Epithelial cell of proximal tubule (primary cell): ENCODE measurements at places on chromosomes 16 and 17. TPM values are rescaled to one million over a fixed set of nuclear protein-coding genes. Genes with fewer than 3 reads are reported as not detected.
A peak's percentile ranks its signal among the peaks of the same experiment; 100 is the strongest.

Gene ANKS4B
- total RNA-seq: not detected in 2 replicates

Gene SPATA22
- 0.07 TPM in 1 of 2 replicates, not detected in the other for total RNA-seq

Gene FNDC8
- total RNA-seq: not detected in 2 replicates

Gene CBFA2T3
- 0.86 TPM in 1 of 2 replicates, not detected in the other for total RNA-seq

DNA sequence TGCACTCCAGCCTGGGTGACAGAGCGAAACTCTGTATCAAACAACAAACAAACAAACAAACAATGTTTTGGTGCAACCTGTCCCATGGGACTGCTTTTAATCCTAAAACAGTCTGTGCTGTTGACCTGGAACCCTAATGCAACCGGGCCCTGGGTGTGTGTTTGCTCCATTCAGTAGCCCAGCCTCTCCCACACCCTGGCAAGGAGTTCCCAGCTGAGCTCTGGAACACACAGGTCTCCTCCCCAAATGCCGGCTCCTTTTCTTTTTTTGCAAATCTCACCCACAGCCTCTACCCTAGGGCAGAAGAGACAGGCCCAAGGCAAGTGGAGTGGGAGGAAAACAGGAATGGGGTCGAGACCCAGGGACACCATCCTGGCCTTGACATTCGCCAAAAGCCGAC, 29.8 kb upstream of the RASD1 start:
- DNase-seq: no peak

GRCh38 chr17:4520060-4520893, 21.6 kb downstream of the SPNS2 start:
- DNase-seq: no peak

GRCh38 chr16:825341-826061, 25.0 kb upstream of the GNG13 start:
- no peak for DNase-seq

DNA sequence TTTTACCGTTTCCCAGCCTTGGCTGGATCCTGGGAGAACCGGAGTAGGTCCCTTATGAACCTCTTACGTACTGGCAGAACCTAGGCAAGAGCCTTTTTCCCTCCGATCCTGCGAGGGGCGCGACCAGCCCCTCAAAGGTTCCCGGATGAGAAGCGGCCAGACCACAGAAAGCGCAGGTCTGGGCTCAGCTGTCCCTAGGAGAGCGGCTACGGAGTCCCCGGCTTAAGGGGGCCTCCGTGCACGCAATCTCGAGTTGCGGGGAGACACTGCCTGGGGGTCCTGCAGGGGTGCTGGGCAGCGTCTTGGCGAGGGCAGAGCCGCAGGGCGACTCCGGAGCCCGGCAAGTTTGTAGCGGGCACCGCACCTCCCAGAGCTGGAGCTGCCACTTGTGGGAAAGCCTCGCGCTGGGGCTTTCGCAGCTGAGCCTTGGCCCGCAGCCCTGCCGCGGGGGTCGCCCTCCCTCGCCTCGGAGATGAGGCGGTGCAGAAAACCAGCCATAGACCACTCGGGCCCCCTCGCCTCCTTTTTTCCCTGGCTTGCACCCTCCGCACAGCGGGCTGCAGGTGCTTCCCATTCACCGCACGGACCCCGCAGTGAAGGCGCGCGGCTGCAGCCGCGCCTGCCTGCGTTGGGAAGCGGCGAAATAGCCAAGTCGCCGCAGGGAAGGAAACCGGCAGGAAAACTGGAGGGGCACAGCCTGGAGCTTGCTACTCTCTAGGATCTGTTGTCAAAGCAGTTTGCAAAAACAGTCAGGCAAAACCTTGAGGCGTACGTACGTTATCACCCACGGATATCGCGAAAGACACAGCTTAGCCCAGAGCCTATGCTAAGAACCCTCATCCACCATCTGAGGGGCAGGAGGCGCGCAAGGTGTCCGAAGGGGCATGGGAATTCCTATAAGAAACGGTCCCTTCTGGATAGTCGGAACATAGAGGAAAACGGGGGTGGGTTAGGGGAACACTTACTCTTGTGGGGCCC, 834 bp downstream of the CDH8 start:
- DNase-seq: no peak

DNA sequence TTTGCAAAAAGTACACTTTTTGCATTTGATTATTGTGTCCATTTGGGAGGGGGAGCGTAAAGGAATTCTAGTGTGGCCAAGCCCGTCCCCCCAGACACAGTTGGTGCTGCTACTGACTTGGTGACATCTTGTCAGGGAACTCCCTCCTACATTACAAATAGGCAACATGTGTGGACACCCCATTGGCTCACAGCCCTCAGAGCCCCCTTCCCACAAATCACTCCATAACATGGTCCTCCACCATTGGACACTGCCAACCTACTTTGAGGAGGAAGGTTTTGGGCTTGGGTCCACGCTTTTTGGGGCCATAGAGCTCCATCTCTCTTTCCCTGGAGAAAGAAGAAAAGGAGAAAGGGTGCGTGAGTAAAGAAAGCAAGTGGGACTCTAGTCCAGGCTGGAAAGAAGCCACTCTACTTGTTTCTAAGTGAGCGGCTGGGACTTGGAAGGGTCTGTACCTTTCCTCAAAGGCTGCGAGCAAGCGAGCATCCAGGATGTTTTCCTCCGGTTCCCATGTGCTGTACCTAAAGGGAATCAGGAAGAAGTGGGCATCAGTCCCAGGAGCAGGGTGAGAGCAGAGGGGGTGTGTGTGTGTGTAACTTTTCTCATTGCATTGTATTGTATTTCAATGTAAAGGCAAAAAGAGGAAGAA, 958 bp downstream of the CBX8 start:
- no peak for DNase-seq

DNA sequence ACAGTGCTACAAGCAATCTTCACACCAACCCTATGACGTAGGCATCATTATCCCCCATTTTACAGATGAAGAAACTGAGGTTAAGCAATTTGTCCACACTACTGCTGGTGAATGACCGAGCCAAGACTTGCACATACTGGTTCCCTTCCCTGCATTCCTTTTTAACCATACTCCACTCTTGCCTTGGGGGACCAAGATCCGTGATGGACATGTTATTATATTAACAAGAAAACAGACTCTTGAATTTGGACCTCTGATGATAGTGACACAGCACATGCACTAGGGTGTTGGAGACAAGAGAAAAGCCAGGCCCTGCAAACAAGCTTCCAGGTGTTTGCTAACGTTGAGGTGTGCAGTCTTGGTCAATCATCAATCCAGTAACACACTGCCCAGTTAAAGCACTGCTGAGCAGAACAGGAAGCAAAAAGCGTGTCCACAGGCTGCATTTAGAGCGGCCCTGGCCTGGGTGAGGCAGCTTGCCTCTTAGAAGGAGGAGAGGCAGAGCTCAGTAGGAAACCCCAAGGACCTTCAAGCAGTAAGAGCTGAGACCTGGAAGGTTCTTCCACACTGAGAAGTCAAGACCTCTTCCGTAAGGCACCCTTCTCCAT, 36.7 kb downstream of the HNF1B start:
- peak; percentile 61 for DNase-seq

DNA sequence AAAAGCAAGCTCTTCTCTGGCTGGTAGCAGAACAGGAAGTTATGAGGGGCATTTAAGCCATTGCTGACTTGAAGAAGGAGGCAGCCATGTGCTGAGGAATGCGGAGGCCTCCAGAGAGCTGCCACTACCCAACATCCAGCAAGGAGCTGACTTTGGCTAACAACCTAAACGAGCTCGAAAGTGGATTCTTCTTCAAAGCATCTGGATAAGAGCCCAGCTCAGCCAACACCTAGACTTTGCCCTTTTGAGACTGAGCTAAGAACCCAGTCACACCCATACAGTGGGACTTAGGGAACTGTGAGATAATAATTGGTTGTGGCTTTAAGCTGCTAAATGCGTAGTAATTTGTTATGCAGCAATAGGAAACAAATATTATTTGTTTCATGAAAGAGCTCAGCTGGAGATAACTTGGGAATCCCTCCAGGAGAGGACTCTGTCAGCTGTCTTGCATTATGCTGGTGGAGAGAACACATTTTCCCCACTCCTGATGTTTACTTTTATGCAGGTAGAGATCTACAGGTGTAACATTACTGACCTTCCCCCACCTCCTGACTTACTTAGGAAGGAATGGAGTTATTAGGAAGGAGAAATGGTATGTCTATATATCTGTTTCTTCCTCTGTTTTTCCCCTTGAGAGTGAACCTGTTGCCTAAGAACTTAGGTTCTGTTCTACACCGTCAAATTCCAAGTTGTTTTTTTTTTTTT, 52.7 kb upstream of the ZNF629 start:
- no peak for DNase-seq

- DNase-seq: no peak
These were observed 12.6 kb upstream of the ARHGAP17 start for GRCh38 chr16:25027781-25028180.

- no peak for DNase-seq
These were observed 56.3 kb upstream of the TRAP1 start for GRCh38 chr16:3773663-3774062.

DNA sequence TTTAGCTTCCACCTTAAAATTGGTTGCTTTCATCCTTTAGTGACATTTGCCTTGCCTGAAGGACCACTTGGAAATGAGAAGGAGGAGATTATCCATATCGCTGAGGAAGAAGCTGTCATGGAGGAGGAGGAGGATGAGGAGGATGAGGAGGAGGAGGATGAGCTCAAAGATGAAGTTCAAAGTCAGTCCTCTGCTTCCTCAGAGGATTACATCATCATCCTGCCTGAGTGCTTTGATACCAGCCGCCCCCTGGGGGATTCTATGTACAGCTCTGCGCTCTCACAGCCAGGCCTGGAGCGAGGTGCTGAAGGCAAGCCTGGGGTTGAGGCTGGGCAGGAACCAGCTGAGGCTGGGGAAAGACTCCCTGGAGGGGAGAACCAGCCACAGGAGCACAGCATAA, 11.5 kb upstream of the TMEM106A start:
- DNase-seq: no peak

DNA sequence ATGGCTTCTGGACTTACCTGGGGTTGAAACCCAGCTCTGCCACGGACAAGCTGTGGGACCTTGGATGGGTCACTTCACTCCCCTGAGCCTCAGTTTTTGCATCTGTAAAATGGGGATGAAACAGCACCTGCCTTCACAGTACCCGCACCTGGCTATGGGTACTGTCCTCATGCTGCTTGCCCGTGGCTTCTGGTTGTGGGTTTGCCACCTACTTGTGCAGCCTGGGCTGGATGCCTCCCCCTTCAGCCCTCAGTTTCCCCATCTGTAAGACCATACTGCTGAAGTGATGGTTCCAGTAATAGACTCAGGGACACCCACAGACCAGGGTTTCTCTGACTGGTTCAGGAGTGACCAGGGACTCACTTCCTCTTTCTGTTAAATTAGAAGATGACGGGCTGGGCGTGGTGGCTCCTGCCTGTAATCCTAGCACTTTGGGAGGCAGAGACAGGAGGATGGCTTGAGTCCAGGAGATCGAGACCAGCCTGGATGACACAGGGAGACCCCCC, 9.4 kb downstream of the GLIS2 start:
- DNase-seq: no peak

DNA sequence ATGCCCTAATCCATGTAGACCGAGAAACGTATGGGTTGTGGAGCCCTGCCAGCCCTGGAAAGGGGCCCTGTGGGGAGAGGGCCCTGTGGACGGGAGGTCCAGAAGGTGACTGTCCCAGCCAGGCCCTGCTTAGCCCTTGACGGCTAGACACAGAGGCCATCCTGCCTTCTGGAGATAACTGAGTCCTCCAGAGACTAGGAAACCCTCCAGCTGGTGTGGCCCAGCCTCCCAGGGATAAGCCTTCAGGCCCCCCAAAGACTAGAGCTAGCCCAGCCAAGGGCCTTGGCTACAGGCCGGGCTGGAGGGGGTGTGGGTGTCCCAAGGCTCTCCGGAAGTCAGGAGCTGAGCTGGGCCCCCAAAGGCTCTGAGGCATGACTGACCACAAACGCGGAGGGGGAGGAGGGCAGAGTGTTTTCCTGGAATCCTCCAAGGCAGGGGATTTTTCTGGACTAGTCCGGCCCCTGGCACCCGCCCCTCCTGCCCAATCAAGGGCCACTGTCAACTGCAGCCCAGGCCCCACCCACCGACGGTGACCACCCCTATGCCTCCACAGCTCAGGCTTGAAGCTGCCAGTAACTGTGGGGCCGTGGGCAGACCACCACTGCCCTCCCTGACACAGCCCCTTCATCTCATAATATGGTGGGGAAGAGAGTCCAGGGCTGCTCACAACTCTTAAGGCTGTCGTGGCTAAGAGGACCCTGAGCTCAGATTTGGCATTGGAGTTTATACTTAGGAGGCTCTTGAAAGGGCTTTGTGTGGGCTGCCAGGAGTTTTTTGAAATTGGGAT, 885 bp upstream of the VASN start:
- no peak for DNase-seq

DNA sequence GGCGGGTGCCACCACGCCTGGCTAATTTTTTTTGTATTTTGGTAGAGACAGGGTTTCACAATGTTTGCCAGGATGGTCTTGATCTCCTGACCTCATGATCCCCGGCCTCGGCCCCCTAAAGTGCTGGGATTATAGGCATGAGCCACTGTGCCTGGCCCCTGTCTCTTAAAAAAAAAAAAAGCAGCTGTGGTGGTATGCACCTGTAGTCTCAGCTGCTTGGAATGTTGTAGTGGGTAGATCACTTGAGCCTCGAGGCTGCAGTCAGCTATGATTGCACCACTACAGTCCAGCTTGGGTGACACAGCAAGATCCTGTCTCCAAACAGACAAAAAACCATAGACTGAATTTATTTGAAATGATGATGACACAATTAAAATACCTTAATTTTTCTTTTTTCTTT, 24.3 kb downstream of the CDK12 start:
- DNase-seq: peak; percentile 78

DNA sequence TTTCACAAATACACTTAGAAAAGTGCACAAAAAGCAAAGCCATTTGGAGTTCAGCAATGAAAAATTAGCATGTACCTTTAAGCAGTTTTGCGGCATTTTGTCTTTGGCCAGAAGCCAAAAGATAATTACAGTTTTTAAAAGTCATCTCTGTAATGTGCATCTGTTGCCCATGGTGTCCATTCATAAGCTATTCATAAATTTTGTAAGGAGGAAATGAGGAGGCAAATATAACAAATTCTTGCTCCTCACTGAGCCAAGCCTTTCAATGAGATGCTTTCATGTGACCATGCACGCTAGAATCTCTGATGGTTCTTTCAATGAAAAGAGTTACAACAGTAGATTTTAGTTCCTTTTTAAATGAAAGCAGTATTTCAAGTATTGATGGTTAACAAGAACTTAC, 247.1 kb upstream of the MON1B start:
- DNase-seq: no peak

DNA sequence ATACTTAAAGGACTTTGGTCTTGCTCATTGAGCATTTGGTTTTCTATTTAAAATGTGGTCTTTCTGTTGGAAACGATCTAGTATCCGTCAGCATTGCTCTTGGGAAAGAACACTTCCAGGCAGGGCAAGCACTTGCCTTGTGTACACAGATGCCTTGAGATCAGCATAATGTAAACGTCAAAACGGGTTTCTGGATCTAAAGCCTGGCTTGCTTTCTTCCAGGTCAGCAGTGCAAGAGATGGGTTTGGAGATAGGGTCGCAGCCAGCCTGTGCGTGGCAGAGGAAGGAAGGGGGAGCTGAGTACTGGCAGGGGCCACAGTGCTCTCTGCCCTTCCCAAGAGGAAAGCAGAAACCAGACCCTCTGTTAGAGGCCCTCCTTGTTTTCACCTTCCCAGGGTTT, 175.5 kb downstream of the LGALS9B start:
- DNase-seq: no peak
